Ovary (tissue), 10 donors: ENCODE measurements at places on chromosomes 3 and 15. TPM values are rescaled to one million over a fixed set of nuclear protein-coding genes. Genes with fewer than 3 reads are reported as not detected.

The LIPH gene
- total RNA-seq, result not detected

- DNase-seq, result no peak
Measured at GRCh38 chr15:89652131-89652530, 3.1 kb downstream of the KIF7 start.

DNA sequence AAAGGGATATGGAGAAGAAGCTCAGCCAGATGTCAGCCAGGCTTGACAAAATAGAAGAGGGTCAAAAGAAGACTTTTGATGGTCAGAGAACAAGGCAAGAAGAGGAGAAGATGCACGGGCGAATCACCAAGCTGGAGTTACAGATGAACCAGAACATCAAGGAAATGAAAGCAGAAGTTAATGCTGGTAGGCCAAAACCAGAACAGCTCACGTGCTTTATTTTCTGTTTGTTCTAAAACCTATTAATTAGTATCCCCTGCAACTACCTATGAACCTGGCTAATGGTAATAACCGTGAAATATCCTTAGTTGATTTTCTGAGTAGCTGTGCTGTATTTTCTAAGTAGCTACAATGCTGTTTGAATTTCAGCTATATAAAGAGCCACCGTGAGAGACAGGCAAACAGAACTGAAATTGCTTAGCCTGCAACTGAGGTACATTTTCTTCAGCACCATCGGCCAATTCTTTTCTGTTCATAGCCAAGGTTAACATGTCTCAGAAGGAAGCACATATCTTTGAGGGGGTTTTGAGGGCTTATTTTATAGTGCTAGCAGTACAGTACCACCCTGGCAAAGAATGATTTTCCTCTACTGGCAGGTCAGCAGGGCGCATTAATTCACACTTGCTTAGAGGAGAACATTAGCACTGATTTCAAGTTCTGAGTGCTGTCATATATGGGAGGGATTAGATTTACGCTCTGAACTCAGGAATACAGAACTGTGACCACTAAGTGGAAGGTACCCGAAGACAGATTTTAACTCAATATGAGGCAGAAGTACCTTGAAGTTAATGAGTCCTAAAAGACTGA lies 78.9 kb downstream of the FAM81A start:
- DNase-seq, result no peak

GRCh38 chr15:82081914-82082762 lies 36.3 kb upstream of the MEX3B start:
- DNase-seq, result no peak
